Aorta (tissue), 5 donors: ENCODE measurements at places on chromosomes 6 and 20. TPM values are rescaled to one million over a fixed set of nuclear protein-coding genes. Genes with fewer than 3 reads are reported as not detected.

C2 gene
- total RNA-seq = 46.6 TPM

FAM83D gene
- 6.1 TPM for total RNA-seq

C6orf15 gene
- total RNA-seq = not detected

ADGRF5 gene
- 34.6 TPM for total RNA-seq

OR2B6 gene
- total RNA-seq = not detected

NKAIN2 gene
- 1.9 TPM for total RNA-seq

SNAP91 gene
- 4.3 TPM for total RNA-seq

SPINT3 gene
- total RNA-seq = not detected

GPSM3 gene
- total RNA-seq = 20.1 TPM
